Endothelial cell (in vitro differentiated cells): ENCODE measurements at places on chromosomes 6 and 20. TPM values are rescaled to one million over a fixed set of nuclear protein-coding genes. Genes with fewer than 3 reads are reported as not detected.
A peak's percentile ranks its signal among the peaks of the same experiment; 100 is the strongest.

GRCh38 chr6:110590821-110591351, 114.5 kb upstream of the SLC22A16 start:
- no peak for DNase-seq

The PLN gene
- total RNA-seq: not detected

DNA sequence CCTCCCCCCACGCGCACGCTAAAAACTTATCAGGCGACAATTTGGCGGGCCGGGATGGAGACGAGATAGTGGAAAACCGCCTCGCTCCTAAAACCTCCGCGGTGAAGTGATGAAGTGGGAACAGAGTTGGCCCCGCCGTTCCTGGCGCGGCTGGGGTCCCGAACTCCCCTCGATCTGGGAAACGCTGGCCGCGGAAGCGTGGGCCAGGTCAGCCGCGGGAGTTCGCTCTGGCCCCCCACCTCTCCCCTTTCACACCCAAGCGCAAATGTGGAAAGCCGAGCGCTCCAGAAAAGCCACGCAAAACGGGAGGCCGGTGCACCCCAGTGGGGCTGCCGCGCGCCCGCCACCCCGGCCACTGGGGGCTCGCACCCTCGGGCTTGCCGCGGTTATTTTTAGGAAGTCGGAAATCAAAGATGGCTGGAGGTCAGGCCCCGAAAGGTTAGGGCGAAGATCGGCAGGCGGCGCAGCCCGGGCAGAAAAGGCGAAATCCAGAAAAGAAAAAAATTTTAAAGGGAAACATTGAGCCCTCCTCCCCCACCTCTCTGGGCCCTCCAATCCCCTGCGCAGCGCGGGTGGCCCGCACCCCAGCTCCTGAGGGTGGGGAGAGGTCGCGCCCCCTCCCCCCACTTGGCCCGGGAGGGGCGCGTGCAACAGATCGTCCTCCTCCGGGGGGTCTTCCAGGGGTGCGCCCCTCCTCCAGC, 1.0 kb downstream of the SALL4 start:
- DNase-seq: peak; percentile 55

The PSMB1 gene
- total RNA-seq: 165 TPM

DNA sequence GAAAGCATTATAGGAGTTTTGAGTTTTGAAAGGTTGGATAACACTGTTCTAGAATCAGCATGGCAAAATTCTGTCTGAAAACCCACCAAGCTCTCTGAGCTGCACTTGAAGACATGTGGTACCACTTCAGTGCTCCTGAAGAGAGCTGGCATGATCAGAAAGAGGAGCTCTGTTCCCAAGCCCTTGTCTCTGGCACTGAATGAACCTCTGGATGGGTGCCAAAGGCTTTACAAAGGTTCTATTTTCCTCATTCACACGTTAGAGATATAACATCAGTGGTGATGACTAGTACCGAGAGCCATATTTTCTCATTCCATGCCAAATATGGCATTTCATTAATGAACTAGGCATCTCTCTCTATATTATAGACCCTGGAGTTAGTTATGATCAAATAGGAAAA, 301.8 kb upstream of the ID4 start:
- no peak for DNase-seq

GRCh38 chr20:4053071-4053919, 37.9 kb upstream of the RNF24 start:
- DNase-seq: no peak

DNA sequence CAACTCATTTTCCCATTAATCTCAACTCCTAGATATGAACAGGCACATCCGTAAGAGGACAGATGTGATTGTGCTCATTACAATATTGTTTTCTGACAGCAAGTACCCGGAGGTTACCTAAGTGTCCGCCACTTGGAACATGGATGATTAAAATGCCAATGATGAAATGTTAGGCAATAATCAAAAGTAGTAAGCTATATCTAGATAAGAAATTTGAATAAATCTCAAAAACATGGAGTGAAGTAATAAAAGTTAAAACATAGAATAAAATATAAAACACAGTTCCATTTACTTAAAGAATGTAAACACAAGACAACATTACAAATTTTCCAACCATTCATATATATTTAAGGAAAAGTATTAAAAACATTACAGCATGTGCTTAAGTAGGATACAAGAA, 59.2 kb upstream of the LY86 start:
- no peak for DNase-seq
